Stimulated activated CD8-positive, alpha-beta memory T cell treated with anti-CD3 and anti-CD28 coated beads, Interleukin-7, amount 100 ng/mL, for 1 hour (primary cell): ENCODE measurements at places on chromosomes 6 and 20.

GRCh38 chr20:19786311-19786710 lies 28.3 kb downstream of the RIN2 start:
- no peak for DNase-seq

GRCh38 chr6:142810952-142811514 lies 133.9 kb downstream of the HIVEP2 start:
- DNase-seq: no peak

GRCh38 chr6:28134015-28134414 lies 7.7 kb upstream of the ZKSCAN8 start:
- no peak for DNase-seq

DNA sequence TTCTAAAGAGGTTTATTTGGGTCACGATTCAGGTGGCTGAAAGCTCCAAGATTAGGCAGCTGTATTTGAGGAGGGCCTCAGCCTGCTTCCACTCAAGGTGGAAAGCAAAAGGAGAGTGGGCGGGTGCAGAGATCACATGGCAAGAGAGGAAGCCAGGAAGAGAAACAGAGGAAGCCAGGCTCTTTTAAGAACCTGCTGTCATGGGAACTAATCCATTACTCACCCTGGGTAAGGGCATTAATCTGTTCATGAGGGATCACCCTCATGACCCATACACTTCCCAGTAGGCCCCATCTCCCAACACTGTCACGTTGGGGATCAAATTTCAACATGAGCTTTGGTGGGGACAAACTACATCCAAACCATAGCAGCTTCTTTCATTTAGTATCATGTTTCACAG lies 53.9 kb downstream of the DHX35 start:
- DNase-seq: no peak

DNA sequence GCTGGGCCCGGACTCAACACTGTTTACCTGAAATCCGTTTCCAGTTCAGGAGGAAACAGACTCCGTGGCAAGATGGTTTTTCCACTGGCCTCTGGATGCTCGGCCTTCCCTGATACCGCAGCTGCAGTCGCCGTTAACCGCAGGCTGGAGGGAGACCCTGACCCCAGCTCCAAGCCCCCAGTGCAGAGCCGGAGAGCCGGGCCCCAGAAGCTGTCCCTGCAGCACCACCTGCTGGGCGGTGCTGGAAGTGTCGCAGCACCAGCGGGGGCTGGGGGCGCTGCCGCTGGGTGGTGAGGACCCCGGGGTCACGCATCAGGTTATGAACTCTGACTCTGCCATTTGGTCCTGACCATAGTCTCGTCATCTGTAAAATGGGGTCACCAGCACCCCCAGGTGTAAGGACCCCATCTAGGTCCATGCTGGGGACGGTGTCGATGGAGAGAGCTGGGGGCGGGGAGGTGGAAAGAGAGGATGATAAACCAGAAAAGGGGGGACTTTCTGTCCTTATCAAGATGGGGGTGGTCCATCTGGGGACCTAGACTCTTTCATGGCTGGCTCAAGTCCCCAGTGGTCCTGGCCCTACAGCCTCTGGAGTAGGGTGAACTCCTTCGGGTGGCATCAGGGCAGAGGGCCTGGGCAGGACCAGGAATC lies 20.8 kb upstream of the CHRNA4 start:
- DNase-seq: peak; percentile 11

- no peak for DNase-seq
These were observed 37.0 kb upstream of the PREX1 start for GRCh38 chr20:48864738-48865318.

DNA sequence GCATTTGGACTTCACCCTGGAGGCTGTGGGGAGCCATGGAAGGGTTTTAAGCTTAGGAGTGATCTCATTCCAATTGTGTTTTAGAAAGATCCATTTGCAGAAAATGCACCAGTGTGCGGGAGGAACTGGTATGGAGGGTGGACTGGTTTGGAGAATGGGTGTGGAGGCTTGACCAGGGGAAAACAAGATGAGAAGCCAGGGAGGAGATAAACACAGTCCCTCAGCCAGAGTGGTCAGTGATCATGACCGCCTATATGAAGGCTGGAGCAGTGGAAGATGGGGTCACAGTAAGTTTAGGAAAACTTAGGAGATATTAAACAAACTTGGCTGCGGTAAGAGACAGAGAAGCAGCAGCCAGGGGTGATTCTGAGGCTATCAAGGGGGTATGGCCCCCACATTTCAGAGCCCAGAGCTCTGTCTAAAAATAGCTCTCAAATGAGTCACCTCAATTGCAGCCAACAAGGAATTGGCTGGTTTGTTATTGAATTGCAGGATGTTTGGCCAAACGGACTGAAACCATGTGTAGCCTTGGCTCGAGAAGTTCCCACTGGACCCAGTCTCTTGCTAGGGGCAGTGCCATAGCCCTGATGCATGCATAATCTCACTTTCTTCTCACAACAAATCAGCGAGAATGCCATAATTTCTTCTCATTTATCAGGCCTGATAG lies 159.9 kb upstream of the TOP1 start:
- no peak for DNase-seq

DNA sequence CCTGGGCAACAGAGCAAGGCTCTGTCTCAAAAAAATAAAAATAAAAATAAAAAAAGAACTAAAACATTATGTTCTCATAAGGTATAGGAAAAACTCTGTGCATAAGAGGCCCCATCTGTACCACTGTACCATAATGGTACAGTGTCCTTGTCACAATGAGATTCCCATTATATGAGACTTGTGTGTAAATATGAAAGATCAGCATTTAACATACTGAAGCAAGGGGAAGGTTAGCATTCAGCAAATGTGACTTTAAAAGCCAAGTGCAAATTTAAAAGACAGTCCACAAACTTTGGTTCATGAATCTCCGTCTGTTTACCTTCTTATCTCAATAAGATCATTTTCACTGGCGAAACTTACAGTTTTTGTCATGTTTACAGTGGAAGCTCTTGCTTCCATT lies 16.2 kb downstream of the DSP start:
- no peak for DNase-seq

- no peak for DNase-seq
These were observed 30.8 kb downstream of the DUSP22 start for GRCh38 chr6:322940-323729.

DNA sequence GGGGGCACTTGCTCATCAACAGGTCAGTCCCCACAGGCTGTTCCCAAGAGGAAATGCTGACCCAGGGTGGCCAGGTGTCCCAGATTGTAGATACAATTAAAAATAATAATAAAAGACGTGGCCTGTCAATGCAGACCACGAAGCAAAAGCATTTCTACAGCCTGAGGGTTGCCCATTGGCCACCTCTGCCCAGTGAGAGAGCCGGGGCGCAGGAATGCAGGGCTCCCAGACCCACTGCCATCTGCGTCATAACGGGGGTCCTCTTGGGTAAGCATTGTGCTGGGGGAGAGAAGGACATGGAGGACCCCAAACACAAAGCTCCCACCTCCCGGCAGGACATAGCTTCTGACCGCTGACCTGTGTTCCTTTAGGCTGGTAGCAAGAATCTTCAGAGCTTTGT lies 22.9 kb upstream of the AFDN start:
- no peak for DNase-seq

DNA sequence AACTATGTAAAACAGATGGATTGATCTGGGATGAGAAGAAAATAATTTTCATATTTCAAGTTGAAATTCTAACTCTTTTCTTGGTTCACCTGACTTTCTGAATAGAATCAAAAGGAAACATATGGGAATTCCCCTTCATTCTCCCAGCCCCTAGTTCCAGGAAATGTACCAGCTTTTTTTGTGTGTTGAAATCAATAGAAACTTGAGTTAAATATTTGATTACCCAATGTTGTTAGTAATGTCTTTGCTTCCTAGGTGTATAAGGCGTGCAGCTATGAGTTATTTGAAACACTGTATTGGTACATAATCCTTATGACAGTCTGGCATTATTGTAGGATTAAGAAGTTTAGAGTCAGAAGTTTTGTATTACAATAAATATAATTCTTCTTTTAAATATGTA lies 21.5 kb downstream of the VNN2 start:
- DNase-seq: no peak

DNA sequence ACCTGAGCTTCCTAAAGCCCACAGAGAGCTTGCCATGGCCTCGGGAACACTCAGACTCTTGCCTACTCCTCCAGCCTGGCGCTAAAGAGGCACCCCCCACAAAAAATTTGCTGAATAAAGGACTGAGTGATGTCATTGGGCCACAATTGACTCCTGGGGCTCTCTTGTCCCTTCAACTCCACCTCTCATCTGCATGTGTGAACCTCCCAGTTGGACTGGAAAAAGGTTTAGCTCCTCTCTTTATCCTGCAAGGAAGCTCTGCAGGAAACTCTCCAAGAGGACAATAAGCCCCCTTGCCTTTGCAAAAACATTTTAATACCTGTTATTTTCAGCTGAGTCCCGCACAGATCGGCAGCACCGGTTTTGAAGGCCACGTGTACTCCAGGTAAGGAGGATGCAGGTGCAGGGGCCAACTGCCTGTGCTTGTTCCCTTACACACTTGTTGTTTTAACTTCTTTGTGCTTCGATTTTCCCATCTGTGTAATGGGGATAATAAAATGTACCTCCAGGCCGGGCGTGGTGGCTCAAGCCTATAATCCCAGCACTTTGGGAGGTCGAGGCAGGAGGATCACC lies 107.3 kb downstream of the TFAP2C start:
- no peak for DNase-seq

DNA sequence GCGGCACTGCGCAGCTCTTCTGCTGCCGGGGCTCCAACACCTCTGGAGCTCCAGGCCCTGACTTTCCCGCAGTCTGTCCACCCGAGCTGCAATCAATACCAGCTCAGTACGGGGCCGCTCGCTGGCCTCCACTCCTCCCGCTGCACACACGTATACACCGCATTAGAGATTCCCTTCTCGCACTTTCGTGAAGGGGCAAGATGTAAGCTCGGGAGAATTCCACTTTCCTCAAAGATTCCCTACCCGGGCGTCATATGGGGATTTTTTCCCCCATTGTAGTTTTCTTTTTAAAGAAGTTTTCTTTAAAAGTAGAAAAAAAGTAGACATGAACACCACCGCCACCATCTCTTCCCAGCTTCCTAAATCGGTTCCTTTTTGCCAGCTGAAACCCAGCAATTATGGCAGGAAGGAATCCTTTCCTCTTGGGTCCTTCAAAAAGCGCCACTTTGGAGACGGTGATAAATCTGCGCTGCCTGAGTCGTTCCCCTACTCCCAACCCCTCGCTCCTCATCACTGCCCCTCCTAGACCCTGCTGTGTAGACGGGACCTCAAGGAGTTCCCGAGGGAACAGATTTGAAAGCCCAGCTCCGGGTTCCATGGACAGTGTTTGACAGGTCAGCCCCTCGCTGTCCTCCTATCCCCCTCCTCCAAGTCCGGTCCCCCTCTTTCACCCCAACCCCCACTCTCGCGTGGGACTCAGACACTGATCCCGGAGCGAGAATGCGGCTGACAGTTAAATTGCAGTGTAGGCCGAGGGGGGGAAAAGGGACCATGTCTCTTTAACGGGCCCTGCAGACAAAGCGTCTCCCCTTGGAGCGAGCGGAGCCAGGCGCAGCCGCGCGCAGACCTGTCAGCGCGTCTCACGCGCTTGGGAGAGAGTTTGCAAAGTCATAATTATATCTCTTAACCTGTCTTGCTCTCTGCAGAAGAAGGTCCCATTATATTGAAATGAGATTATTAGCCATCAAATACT lies 39.5 kb downstream of the NCR2 start:
- no peak for DNase-seq

- no peak for DNase-seq
These were observed 7.8 kb downstream of the MAVS start for GRCh38 chr20:3854462-3854871.

DNA sequence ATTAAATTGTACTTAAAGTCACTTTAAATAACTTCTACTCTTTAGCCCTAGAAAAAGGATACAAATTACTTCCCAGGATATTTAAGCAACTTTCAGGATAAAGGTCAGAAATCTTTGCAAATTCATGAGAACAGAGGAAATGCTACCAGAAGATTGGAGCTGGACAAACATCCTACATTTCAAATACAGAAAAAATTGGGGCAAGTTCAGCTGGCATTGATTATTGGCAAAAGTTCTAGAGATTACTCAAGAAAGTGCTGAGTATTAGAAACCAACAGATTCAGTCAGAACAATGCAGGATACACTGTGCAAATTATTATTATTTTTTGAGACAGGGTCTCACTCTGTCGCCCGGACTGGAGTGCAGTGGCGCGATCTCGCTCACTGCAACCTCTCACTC lies 6.0 kb downstream of the SLC22A23 start:
- no peak for DNase-seq

- no peak for DNase-seq
These were observed 369.0 kb downstream of the SYNE1 start for GRCh38 chr6:152267967-152268845.

GRCh38 chr6:22471746-22472145 lies 97.6 kb upstream of the HDGFL1 start:
- no peak for DNase-seq

DNA sequence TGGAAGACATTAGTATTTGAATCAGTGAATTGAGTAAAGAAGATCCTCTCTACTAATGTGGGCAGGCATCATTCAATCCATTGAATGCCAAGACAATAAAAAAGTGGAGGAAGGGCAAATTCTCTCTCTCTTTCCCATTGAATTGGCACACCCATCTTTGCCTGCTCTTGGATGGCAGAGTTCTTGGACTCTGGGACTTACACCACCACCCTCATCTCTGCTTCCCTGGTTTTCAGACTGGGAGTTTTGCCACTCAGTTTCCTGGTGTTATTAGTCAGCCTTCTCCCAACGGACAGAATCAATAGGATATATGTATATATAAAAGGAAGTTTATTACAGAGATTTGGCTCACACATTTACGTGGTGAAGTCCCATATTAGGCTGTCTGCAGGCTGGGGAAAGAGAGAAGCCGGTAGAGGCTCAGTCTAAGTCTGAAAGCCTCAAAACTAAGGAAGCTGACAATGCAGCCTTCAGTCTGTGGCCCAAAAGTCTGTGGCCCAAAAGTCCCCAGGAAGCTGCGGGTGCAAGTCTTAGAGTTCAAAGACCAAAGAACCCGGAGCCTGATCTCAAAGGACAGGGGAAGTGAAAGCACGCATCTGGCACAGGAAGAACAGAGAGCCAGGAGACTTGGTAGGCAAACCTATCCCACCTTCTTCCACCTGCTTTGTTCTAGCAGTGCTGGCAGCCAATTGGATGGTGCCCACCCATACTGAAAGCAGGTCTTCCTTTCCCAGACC lies 64.4 kb downstream of the SMPDL3A start:
- DNase-seq: no peak

DNA sequence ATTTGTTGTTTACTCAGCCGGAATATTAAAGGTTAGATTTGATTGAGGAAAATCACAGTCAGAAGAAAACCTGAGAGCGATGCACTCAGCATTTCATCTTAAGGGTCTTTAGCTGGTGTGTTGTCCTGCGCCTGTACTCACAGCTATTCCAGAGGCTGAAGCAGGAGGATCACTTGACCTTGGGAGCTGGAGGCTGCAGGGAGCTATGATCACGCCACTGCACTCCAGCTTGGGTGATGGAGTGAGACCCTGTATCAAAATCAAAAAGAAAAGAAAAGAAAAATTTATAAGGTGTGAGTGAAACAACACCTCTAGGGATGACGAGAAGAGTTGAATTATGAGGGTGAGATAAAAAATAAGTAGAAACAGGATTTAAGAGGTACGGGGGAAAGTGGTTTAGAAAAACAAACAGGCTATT lies 165.0 kb downstream of the TRIM27 start:
- DNase-seq: no peak

- peak; percentile 43 for DNase-seq
These were observed 117.2 kb upstream of the BACH2 start for GRCh38 chr6:90413867-90414266.

- DNase-seq: no peak
These were observed 3.8 kb upstream of the PIGU start for GRCh38 chr20:34680586-34681175.
